ENCODE measurements at places on chromosomes 11 and 22.
A peak's percentile ranks its signal among the peaks of the same experiment; 100 is the strongest.

GRCh38 chr11:33158596-33159275 lies 2.5 kb downstream of the CSTF3 start:
- DNase-seq, result no peak

- peak; percentile 87 for DNase-seq
Measured at GRCh38 chr11:12066056-12066798, 44.2 kb upstream of the MICAL2 start.

DNA sequence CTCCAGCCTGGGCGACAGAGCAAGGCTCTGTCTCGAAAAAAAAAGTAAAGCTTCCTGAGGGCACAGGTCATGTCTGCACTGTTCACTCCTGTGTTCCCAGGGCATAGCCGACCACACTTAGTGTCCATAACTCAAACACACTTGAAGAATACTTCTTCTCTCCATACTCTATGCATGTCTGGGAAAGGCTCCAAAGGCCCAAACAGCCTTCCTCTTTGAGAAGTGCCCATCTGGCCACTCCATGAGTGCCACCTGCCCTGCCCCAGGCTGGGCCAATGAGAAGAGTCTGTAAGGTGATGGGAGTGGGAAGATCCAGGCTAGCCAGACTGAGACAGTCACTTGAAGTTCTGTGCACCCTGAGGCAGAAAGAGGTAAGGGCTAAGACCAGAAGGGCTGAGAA lies 24.7 kb downstream of the DGCR2 start:
- no peak for DNase-seq

GRCh38 chr11:130721736-130722135 lies 194.5 kb downstream of the SNX19 start:
- DNase-seq, result peak; percentile 39

- no peak for DNase-seq
Measured at GRCh38 chr22:38900677-38901076, 28.7 kb upstream of the CBX6 start.

- DNase-seq, result no peak
Measured at GRCh38 chr22:35457729-35458546, 58.0 kb downstream of the MCM5 start.

DNA sequence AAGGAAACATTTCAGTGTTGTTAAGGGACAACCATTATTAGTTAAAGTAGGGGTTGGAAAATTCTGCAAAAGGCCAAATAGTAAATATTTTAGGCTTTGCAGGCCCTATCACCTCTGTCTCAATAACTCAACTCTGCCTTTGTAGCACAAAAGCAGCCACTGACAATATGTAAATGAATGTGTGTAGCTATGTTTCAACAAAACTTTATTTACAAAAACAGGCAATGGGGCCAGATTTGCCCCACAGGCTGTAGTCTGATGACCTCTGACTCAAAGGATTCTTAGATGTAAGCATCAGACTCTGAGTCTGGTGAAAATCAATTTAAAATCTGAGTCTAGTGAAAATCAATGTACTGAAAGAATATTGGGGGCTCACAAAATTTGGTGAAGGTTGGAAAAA lies 50.3 kb downstream of the PAK1 start:
- no peak for DNase-seq

DNA sequence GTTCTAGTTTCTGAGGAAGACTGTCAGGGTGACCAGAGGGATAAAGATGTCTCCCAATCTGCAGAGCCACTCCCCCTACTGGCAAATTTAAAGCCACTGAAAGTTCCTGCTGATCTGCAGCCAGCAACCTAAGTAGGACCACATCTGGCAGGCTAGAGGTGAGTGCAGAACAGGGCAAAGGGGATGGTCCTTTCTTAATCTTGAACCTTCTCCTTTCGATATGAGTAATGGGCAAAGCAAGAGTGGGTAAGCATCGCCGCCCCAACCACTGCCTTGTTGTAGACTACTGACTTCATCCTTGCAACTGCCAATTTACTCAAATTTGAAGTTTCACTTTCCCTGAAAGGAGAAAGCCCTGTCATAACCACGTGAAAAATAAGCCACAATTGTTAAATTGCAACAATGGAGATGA lies 30.7 kb downstream of the SCUBE2 start:
- DNase-seq, result no peak

DNA sequence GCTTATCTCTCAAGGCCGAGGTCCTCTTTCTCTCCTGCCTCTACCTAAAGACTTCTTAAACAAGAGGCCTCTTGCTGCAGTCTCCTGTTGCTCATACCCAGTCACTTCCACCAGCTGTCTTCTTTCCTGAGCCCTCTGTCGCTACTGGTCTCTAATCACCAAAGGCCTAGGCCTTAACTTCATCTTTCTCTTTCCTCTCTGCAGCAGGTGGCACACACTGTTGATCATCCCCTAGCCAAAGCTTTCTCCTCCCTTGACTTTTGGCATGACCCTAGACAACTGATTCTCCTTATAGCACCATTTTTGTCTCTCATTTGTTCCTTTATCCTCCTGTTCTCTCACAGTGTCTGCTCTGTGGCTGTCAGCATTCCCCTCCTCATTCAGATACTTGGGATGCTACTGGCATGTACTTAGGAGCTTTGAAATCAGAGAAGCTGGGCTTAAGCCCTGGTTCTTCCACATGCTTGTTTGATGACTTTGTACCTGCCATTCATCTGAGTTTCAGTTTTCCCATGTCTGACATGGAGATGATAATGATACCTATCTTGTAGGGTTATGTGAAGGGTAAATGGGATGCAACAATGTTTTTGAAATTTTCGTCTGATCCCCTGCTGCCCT lies 22.4 kb downstream of the ENDOD1 start:
- DNase-seq, result no peak

GRCh38 chr22:39216143-39216490 lies 28.7 kb downstream of the PDGFB start:
- DNase-seq, result no peak

DNA sequence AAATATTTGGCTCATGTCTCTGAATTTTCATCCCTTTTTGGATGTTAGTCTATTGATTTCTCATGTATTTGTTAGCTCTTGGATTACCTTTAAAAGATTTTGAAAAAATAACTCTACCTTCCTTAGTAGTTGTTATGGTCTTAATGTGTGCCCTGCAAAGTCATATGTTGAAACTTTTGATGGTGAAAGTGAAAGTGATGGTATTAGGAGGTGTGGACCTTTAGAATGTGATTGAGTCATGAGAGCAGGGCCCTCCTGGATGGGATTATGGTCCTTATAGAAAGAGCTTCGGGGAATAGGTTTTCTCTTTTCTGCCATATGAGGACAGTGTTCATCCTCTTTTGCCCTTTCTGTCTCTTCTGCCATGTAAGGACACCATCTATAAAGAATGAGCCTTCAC lies 33.6 kb upstream of the MPPED2 start:
- DNase-seq, result no peak

- DNase-seq, result peak; percentile 37
Measured at GRCh38 chr11:26891501-26891900, 102.4 kb upstream of the FIBIN start.

- no peak for DNase-seq
Measured at GRCh38 chr11:31943056-31943780, 132.1 kb upstream of the PAX6 start.

DNA sequence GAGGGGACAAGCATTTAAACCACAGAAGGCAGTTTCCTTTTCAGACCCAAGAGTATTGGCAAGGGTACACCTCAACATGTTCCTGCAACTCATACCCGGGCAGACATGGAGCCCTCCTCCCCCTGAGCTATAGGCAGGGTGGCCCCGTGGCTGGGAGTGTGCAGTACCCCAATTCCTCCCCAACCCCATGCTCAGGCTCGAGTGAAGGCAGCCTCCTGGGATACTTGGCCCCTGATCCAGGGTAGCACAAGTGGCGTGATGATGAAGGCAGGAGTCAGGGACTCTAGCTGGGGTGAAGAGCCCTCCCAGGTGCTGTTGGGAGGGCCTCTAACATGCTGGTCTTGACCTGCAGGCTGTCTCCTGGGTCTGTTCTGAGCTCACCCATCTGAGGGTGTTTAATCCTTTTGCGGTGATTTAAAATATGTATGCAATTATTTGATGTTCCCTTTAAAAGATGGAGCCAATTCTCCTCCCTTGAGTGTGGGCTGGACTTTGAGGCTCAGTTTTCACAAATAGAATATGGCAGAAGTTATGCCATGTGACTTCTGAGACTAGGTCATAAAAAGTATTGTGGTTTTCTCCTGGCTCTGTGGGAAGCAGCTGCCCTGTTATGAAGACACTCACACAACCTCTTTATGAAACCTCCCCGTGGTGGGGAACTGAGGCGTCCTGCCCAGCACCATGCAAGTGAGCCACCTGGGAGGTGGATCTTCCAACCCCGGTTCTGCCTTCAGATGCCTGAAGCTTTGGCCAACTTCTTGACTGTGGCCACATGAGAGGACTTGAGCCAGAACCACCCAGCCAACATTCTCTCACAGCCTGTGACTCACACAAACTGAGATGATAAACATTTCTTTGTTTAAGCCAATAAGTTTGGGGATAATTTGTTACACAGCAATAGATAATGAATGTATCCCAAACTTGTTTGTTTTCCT lies 54.7 kb upstream of the NECTIN1 start:
- no peak for DNase-seq

GRCh38 chr11:74397501-74398243 lies 561 bp downstream of the PGM2L1 start:
- DNase-seq, result no peak

DNA sequence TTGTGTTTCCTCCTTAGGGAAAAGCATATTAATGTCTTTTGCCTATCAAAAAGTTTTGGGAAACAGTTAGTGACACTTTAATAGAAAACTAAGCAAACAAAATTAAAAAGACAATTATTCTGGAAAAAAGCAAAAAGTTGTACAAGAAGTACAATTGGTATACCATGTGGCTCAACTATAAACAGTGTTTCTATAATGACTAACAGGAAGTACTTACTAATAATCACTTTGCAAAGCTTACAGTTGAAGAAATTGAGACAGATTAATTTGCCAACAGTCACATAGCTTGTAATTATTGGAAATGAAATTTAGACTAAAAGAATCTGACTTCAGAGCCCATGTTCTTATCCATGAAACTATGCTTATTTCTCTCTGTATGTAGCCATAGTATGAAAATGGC lies 24.7 kb downstream of the PPME1 start:
- no peak for DNase-seq

DNA sequence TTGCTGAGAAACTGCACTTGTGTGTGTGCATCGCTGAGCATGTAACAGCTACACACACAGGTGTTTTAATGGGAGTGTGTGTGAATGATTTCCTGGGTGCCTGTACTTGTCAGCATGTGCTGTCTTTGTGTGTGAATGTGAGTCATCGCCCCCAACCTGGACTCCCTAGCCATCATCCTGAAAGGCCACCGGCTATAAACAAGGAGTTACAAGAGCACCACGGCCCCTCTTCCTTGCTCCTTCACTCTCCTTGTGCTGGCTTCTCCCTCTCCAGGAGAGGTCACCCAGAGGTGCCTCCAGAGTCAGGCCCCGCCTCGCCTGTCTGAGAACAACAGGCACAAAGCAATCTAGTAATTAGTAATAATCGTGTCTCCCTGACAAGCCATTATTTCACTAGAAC lies 419.2 kb downstream of the BUD13 start:
- DNase-seq, result no peak

- DNase-seq, result no peak
Measured at GRCh38 chr11:68584097-68584496, 100.2 kb upstream of the GAL start.

DNA sequence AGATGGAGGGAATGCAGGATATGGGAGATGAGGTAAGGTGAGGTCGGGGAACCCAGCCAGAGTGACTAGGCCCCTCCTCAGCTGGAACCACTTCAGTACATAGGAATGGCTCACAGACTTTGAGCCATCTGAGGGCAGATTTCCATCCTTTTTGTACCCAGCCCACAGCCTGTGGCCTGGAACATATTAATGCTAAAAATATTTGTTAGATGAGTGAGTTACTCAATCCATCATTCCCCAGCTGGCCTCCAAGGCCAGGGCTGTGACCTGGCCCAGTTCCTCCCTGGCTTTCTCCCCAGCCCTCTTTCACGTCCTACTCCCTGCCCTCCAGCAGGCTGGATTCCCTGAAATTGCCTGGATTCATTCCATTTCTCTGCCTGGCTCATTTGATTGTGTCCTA lies 57.2 kb upstream of the PRDM11 start:
- peak; percentile 92 for DNase-seq

- peak; percentile 26 for DNase-seq
Measured at GRCh38 chr11:33476945-33477606, 219.9 kb downstream of the HIPK3 start.

GRCh38 chr11:33545931-33546330 lies 154.7 kb downstream of the C11orf91 start:
- DNase-seq, result peak; percentile 72

- no peak for DNase-seq
Measured at GRCh38 chr22:21762712-21763581, 27.4 kb upstream of the YPEL1 start.

GRCh38 chr11:120317689-120318480 lies 7.2 kb upstream of the TLCD5 start:
- no peak for DNase-seq

DNA sequence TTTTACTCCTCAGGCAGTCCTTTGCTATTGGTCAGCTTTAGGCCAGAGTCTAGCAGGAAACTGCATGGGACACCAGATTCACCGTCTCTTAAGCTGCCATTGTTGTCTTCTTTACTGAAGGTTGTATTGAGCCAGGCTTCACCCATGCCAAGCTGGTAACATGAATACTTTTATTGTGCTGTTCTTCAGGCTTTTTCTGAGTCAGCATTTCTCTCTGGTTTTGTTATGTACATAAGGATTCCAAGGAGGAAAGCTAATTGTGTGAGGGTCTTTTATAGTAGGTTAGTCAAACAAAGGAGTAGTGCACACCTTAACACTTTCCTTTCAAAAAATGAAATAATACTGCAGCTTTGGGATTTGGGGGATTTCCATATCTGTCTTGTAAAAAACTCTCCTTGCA lies 252.8 kb downstream of the JRKL start:
- DNase-seq, result no peak

GRCh38 chr22:24525416-24526037 lies 29.4 kb downstream of the GUCD1 start:
- DNase-seq, result peak; percentile 58

DNA sequence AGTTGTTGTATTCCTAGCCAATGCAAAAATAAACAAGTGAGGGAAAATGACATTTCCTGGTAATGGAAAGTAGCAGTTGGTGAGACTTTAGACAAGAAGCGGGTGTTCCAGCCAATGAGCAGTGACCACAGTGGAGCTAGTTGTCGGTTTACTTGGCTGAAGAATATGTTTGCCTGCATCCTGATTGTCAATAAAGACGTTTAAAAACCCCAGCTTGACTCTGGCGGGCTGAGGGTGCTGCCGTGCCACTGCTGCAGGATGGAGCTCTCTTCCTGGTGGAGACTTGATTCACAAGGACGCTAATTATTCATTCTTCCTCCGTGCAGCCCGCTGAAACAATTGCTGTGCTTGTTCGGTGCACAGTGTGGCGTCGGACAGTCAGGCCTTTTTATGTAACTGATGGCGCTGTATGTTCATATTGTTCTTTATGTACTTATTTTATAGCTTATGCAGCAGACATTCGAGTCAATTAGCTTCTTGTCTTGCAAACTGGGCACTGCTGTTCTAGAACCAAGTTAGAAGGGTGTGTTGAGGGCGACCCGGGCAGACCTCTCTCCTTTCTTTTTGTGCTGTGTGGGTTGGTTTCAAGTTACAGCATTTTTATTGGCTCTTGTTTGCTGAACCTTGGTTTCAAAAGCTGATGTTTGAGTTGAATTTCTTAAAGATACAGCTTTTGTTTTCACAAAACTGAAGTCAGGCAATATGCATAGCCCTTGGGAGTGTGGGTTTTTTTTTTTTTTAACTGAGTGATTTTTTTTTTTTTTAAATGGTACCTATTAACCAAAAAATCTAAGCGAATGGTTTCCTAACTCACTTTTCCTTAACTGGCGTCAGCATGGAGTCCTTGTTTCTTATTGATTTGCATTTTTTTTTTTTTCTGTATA lies 153.9 kb downstream of the TEAD1 start:
- DNase-seq, result peak; percentile 73

GRCh38 chr11:65879617-65880016 lies at the start of gene CTSW:
Gene CTSW (plus strand): TSS chr11:65879837. CDS start chr11:65879855, 18 bp downstream.
- no peak for DNase-seq

All from fibroblast of skin of abdomen (primary cell).